ENCODE measurements at places on chromosomes 4 and X. TPM values are rescaled to one million over a fixed set of nuclear protein-coding genes. Genes with fewer than 3 reads are reported as not detected.

- no peaks in the 10 kb centered on the region for H3K36me3 ChIP-seq
- peaks cover 11% of the 10 kb centered on the region for H3K4me1 ChIP-seq
- no peaks in the 10 kb centered on the region for H3K27me3 ChIP-seq
- no peak overlapping the region for H3K4me3 ChIP-seq
Measured at GRCh38 chr4:83890231-83890630, 354.3 kb downstream of the GPAT3 start.

DNA sequence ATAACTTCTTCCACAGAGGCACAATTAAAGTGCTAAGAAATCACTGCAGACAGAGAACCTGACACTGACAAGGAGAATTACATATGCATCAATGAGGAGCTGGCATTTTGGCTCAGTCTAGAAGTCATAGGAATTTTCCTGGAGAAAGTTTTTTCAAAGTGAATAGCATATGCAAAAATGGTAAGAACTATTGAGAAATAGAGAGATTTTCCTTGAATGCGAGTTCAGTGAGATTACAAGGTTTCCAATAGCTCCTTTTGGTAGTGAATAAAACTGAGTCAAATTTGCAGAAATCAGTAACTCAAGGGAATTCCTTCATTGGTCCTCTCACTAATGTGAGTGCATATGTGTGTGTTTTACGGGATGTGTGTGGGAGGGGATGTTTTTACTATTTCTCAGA lies 557.5 kb downstream of the PPARGC1A start:
- H3K36me3 ChIP-seq, result no peaks in the 10 kb centered on the region
- no peaks in the 10 kb centered on the region for H3K27me3 ChIP-seq
- H3K4me1 ChIP-seq, result peaks cover 16% of the 10 kb centered on the region
- no peak for DNase-seq
- H3K27ac ChIP-seq, result no peak overlapping the region
- H3K4me3 ChIP-seq, result no peak overlapping the region

GRCh38 chrX:120561634-120562568 lies 1.1 kb upstream of the CUL4B start:
- H3K27ac ChIP-seq, result peak overlapping the region; percentile 78
- H3K4me3 ChIP-seq, result peak overlapping the region; percentile 80
- H3K4me1 ChIP-seq, result peaks cover 6% of the 10 kb centered on the region
- H3K36me3 ChIP-seq, result no peaks in the 10 kb centered on the region
- H3K27me3 ChIP-seq, result no peaks in the 10 kb centered on the region
- no peak for DNase-seq

GRCh38 chr4:18227880-18228279 lies 206.3 kb upstream of the LCORL start:
- H3K4me1 ChIP-seq, result no peaks in the 10 kb centered on the region
- no peak overlapping the region for H3K27ac ChIP-seq

GRCh38 chr4:139887376-139887802 lies 221.8 kb downstream of the MGST2 start:
- no peaks in the 10 kb centered on the region for H3K27me3 ChIP-seq
- no peak for DNase-seq
- peaks cover 12% of the 10 kb centered on the region for H3K4me1 ChIP-seq
- H3K36me3 ChIP-seq, result no peaks in the 10 kb centered on the region
- no peak overlapping the region for H3K27ac ChIP-seq
- no peak overlapping the region for H3K4me3 ChIP-seq

GRCh38 chr4:145375416-145375815 lies 106.2 kb upstream of the SMAD1 start:
- H3K36me3 ChIP-seq, result 0 out of 2 replicates have a peak, but pooled peaks cover 4% of the 10 kb centered on the region
- H3K27ac ChIP-seq, result no peak overlapping the region
- no peak overlapping the region for H3K4me3 ChIP-seq
- no peak for DNase-seq
- no peaks in the 10 kb centered on the region for H3K4me1 ChIP-seq

- H3K36me3 ChIP-seq, result no peaks in the 10 kb centered on the region
- no peak overlapping the region for H3K4me3 ChIP-seq
- no peak overlapping the region for H3K27ac ChIP-seq
- DNase-seq, result no peak
- H3K4me1 ChIP-seq, result peaks cover 15% of the 10 kb centered on the region
Measured at GRCh38 chr4:74449571-74450297, 4.8 kb downstream of the AREG start.

DNA sequence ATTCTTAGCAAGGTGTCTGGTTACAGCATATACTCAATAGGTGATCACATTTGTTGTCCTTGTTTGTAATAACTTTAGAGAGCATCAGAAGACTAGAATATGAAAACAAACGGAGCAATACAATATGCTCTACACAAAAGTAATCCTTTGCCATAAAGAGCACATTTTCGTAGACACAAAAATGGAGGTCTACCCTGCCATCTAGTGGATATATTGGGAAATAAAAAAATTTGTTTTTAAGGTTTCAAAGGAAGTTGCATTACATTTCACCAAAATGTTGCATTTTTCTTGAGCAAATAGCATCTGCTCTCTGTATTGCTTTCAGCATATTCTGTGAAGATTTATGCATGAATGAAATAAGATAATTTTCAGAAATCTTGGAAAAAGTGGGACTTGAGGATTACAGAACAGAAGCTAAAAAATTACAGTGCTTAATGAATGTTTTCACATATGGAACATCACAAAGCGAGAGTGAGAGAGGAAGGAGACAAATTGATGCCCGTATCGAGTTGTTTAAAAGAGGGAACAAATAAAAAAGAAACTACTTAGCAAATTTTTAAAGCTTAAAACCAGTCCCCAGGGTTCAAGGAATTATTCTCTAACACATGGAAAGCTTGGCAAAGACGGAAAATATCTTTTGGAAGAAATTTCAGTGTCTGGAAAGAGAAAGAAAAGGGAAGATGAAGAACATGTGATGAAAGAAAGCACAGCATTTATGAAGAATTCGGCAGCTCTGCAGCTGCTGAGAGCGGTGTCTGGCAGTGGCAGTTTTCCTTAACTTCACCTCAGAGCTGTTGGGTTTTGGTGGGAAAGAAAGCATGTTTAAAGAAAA lies 390.1 kb downstream of the ANKRD50 start:
- no peak overlapping the region for H3K27ac ChIP-seq
- H3K36me3 ChIP-seq, result no peaks in the 10 kb centered on the region
- H3K4me3 ChIP-seq, result no peak overlapping the region
- peak; percentile 54 for DNase-seq

DNA sequence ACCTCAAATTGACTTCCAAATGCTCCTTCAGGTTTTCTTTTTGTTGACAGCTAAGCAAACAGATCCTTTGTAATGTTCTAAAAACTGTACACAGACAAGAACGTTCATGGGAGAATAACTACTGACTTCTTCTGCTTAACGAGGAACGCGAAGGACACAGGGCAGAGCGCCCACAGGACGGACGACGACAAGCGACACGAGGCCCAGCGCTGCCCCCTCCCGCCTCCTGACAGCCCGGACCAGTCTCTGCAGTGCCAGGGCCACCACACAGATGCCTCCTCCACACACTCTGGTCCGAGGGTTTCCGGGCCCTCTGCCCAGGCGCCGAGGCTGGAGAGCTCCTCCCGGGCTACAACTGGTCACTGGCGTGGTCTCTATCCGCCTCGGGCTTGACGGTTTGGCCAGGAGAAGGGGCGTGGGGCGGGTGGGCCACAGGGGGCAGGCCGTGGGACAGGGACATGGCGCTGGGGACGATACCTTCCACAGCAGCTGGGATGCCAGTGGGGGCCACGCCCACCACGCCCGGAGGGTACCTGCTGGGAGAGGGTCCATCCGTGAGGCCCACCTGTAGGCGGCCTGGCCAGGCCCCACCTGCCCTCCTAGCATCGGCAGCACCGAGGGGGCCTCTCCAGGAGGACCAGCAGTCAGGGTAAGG lies 36.9 kb downstream of the CTBP1 start:
- no peaks in the 10 kb centered on the region for H3K36me3 ChIP-seq
- no peaks in the 10 kb centered on the region for H3K27me3 ChIP-seq
- DNase-seq, result no peak

DNA sequence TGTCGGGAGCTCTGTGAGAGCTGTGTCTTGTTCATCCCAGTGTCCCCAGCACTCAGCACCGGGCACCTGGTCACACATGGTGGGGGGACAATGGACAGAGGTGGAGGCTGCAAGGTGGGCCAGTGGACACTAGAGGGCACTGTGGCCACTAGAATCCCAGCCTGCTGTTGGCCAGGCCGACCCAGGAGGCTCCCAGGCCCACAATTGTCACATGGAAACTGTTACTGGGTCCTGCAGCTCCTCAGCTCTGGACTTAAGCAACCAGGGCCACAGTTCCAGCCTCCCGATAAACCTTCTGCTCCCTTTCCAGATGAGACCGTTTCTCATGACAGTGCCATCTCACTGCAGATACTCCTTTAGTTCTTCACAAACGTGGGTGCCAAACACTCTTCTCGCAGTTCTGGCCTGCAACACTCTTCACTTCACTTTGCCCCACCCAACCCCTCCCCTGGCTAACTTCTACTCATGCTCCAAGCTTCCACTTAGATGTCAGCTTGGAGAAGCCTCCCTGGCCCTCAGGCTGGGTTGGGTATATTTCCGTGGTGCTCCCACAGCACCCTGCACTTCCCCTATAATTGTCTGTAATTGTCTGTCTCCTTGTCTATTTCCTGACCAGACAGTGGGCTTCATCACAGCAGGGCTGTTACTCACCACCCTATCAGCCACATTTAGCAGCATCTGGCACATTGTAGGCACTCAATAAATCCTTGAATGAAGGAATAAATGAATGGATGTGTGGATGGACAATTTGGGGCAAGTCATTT lies 3.5 kb upstream of the IQSEC2 start:
- no peaks in the 10 kb centered on the region for H3K36me3 ChIP-seq
- H3K27me3 ChIP-seq, result no peaks in the 10 kb centered on the region
- H3K4me3 ChIP-seq, result no peak overlapping the region
- peak; percentile 68 for DNase-seq

DNA sequence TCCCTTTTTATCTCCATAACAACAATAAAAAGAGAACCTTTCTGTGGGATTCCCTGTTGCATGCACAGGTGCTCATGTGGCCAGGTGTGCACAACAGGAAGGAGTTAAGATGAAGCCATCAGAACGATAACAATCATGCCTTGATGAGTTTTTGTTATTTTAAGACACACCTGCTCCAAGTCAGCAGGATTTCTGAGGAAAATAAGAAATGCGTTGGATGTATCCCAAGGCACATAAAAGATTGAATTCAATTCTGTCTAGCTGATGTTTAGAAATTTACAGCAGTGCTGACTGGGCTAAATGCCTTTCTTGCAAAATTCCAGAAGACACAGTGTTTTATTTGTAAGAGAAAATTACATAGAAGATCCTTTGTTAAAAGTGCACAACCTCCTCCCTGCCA lies 1678.2 kb downstream of the ARAP2 start:
- DNase-seq, result no peak
- no peak overlapping the region for H3K27ac ChIP-seq
- no peaks in the 10 kb centered on the region for H3K4me1 ChIP-seq
- no peaks in the 10 kb centered on the region for H3K36me3 ChIP-seq

DNA sequence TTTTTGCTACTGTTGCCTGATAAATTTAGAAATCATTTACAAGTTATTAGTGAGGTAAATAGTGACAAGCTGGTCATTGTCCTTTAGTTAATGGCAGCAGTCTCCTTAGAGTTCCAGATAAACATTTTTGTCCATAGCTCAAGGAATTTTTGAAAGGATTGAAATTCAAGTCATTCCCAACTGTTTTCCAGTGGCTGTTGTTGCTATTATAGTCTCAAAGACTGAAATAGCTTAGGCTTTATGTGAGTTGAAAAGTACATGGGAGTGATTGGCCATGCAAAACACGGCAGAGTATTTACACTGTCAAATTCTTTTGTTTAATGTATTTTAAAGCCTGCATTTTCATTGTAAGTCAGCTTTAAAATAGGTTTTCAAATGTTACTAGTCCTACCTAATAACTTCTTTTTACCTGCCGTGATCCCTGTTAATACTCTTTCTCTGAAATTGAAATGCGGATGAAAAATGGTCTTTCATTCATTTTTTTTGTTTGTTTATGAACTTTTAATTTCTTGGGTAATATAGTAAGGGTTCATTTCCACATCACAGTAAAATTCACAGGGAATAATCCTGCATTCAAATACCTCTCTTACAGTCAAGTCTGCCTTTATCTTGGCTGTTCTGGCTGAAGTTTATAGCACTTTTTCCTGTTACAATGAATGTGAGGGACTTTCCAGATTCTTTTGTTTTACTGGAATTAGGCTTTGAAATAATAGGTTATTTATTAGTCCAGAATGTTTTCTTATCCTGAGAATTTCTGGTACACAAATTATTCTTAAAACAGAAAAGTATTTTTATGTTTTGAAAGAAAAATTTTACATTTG lies 85.1 kb downstream of the PDLIM5 start:
- H3K27me3 ChIP-seq, result no peaks in the 10 kb centered on the region
- peak overlapping the region; percentile 84 for H3K27ac ChIP-seq
- H3K4me1 ChIP-seq, result peaks cover 88% of the 10 kb centered on the region
- H3K36me3 ChIP-seq, result no peaks in the 10 kb centered on the region
- peak; percentile 39 for DNase-seq

DNA sequence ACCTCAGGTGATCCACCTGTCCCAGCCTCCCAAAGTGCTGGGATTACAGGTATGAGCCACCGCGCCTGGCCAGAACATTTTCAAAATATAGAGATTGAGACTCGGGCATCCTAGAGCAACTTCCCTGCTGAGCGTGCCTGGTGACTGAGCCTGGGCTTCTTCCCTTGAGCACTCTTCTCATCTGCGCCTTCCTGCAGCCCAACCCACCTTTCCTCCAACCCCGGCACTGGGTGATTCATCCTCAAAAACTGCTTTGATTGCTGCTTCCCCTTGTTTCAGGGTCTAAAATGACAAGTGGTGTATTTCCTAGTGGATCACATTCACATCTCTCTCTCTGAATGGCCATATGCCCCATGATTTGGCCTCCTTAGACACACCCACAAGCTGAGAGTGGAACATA lies 37.8 kb downstream of the PHKA2 start:
- no peaks in the 10 kb centered on the region for H3K4me1 ChIP-seq
- H3K27me3 ChIP-seq, result no peaks in the 10 kb centered on the region
- no peaks in the 10 kb centered on the region for H3K36me3 ChIP-seq
- no peak overlapping the region for H3K27ac ChIP-seq
- no peak for DNase-seq

- H3K27ac ChIP-seq, result no peak overlapping the region
- H3K27me3 ChIP-seq, result no peaks in the 10 kb centered on the region
- DNase-seq, result no peak
- no peaks in the 10 kb centered on the region for H3K36me3 ChIP-seq
Measured at GRCh38 chr4:1052231-1052671, 40.8 kb downstream of the FGFRL1 start.

The PAGE5 gene
- not detected for total RNA-seq

The ATP6AP2 gene
- 77.1 TPM for total RNA-seq

The SYP gene
- 9.1 TPM for total RNA-seq

The ARHGAP10 gene
- total RNA-seq, result 5.1 TPM

The CHIC1 gene
- total RNA-seq, result 18.3 TPM

The MBTPS2 gene
- 7.7 TPM for total RNA-seq

Data from GM23338 (cell line).